ENCODE measurements at places on chromosomes 2 and 18.

DNA sequence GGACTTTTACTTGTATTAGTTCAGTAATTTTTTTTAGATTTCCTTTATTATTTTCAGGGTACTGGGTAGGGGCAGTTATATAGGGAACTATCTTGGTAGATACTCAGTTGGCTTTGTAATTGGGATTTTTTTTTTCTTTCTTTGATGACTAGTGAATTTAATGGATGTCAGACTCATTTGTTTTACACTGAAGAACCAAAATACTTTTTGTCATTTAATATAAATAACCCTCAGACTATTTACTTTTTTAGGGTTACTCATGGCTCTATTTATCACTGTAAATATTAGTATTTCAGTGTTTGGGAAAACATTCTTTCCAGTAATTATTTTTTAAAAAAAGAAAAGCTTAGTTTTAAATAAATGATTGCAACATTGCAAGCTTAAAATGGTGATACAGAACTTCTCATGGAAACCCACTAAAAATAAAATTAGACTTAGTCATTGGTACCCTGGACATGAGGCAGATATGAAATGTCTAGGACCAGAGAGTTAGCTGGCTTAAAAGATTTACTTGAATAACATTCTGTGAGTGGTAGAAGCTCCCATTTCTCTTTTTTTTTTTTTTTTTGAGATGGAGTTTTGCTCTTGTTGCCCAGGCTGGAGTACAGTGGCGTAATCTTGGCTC, 74.4 kb upstream of the CYP20A1 start:
- no peak for DNase-seq

DNA sequence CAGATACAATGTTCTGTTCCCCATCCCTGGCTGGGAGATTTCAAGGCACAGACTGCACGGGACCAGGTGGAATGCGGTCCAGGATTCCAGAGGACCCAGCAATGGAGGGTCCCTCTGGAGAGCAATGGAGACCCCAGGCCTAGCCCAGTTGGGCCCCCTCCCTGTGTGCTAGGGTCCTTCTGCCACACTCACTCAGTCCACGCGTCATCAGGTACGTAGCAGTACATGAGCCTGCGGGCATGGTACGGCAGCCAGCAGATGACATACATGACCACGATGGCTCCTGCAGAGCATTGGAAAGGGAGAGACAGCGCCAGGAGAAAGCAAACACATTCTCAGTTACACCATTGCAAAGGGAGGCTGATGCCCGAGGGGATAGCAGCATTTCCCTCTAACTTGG, 10.1 kb downstream of the NTSR2 start:
- peak; percentile 26 for DNase-seq

GRCh38 chr2:43133708-43134570, 92.5 kb downstream of the ZFP36L2 start:
- no peak for DNase-seq

DNA sequence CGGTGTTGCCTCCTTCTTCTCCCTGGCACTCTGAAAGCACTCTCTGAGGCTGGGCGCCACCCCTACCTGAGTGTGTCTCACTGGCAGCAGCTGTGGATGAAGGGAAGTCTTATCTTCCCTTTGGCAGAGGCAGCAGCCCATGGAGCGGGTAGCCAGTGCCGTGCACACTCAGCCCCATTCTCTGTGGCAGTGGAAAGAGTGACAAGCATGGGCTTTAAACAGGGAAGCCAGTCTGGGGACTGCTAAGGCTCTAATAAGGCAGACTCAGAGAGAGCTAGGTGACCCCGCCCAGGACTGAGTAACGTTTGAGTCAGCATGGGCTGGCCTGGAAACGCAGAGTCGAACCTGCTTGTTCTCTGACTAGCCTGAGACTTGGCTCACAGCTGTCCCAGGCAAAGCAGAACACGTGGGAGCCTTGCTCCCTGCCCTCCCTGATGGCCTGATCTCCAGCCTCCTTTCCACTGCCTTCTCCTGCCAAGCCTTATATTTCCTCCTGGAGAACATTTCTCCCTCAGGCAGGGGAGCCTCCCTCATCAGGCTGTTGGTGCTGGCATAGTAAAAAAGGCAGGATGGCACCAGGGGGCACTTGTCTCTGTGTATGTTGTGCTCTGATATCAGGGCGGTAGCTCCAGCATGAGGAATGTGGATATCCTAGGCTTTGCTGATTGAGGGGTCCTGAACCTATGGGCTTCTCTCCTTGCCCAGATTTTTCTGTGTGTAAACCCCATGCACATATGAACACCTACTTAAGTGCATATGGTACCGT, 93.9 kb upstream of the LGALSL start:
- peak; percentile 96 for DNase-seq

GRCh38 chr2:67650291-67651133, 253.4 kb downstream of the ETAA1 start:
- peak; percentile 93 for DNase-seq

GRCh38 chr2:18194161-18194560, 315.7 kb downstream of the KCNS3 start:
- DNase-seq: no peak

- DNase-seq: no peak
Measured at GRCh38 chr2:107107351-107107750, 221.4 kb upstream of the ST6GAL2 start.

- no peak for DNase-seq
Measured at GRCh38 chr2:241890524-241891235, 21.2 kb downstream of the RTP5 start.

DNA sequence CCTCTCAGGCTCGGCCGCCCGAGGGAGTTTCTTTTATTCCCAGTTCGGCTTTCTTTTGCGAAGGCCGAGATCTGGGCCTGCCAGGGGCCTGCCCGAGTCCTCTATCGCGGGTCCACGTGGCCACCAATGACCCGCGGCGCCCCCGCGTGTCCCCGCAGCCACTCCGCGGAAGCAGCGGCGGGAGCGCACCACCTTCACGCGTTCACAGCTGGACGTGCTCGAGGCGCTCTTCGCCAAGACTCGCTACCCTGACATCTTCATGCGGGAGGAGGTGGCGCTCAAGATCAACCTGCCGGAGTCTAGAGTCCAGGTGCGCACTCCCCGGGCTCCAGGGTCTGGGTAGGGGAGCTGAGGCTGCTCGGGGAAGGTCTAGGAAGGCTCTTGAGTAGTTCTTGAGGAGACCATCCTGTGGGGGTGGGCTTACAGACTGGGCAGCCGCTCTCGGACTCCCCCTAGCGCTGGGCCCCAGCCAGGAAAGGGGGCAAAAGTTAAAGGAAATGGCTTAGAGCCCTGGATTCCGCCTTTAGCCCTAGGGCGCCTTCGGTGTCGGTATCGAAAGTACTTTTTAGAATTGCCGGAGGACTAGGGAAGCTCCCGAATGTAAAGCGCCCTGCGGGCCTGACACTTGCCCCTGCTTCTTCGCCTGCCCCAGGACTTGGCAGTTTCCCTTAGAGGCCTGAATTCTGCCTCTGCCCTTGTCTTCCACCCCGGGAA, 3.4 kb downstream of the OTX1 start:
- no peak for DNase-seq

- no peak for DNase-seq
Measured at GRCh38 chr2:79833235-79833878, 320.5 kb downstream of the CTNNA2 start.

DNA sequence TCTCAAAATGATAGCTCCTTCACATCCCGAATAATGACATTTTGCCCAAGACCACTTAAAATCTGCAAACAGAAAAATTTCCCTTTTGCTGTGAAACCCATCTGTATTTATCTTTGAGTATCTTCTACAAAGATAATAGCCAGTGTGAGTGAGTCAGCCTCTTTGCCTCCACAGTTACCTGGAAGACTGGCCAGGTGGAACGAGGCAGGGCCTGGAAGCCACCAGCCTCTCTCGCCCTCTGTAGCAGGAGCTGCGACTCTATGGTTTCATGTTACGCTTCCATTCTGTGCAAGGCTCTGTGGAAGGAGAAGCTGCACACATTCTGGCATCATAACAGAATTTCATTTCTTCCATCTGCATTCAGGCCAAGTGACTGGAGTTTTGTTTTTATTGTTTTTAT, 9.5 kb downstream of the ELP2 start:
- no peak for DNase-seq

Measured in posterior vena cava (tissue), 2 donors.